ENCODE measurements at places on chromosomes 16 and 17.

DNA sequence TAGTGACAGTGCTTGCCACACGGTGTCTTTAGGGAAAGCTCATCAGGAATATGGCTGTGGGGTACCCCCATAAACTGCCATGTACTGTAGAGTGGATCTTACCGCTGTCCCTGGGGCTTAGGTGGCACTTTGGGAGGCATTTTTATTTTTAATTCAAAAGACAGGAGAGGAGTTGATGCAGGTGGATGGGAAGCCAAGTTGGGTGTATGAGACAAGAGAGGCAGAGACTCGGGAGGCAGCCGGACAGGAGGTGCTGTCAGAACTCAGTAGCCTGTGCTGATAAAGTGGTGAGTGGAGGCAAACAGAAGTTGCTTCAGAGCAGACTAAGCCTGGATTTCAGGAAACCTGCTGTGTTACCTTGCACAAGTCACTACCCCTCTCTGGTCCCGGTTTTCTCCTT lies 185.9 kb downstream of the TMEM132E start:
- DNase-seq, result peak; percentile 45

GRCh38 chr17:58112970-58113631 lies 29.9 kb downstream of the DYNLL2 start:
- no peak for DNase-seq

GRCh38 chr16:28616636-28617035 lies 6.8 kb upstream of the SULT1A1 start:
- peak; percentile 24 for DNase-seq

DNA sequence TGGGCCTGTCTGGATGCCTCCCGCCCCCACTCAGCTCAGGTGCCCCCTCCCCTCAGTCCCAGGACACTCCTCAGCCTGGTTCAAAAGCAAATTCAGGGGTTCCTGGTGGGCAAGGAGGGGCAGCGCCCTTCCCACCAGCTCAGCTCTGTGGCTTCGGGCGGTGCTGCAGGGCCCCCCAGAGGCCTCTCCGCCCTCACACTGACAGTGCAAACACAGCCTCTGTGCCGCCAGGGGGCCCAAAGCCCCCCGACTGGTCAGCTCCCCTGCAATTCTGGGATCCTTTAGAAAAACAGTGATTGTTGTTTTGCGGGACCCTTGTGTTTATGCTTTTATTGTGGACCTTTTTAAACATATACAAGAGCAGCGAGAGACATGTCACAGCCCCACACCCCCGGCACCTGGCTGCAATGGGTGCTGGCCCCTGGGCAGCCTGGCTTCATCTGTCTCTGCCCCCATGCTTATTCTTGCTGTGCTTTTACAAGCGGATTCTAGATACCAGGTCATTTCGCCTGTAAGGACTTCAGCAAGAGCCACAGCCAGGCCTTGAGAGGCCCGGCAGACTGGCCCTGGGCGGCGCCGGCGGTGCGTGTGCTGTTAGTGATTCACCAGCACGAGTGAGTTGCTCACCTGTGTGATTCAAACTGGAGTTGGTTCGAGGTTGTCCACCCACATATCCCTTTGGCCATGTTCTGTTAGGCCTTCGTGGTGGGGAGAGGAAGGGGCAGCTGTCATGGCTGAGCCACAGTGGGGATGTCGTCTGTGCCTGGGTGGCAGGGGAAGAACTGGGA lies 21.2 kb downstream of the ZNF469 start:
- no peak for DNase-seq

GRCh38 chr17:74211912-74212208 lies 1.5 kb upstream of the TTYH2 start:
- no peak for DNase-seq

GRCh38 chr17:10733666-10734065 lies 3.8 kb upstream of the TMEM220 start:
- DNase-seq, result peak; percentile 41

DNA sequence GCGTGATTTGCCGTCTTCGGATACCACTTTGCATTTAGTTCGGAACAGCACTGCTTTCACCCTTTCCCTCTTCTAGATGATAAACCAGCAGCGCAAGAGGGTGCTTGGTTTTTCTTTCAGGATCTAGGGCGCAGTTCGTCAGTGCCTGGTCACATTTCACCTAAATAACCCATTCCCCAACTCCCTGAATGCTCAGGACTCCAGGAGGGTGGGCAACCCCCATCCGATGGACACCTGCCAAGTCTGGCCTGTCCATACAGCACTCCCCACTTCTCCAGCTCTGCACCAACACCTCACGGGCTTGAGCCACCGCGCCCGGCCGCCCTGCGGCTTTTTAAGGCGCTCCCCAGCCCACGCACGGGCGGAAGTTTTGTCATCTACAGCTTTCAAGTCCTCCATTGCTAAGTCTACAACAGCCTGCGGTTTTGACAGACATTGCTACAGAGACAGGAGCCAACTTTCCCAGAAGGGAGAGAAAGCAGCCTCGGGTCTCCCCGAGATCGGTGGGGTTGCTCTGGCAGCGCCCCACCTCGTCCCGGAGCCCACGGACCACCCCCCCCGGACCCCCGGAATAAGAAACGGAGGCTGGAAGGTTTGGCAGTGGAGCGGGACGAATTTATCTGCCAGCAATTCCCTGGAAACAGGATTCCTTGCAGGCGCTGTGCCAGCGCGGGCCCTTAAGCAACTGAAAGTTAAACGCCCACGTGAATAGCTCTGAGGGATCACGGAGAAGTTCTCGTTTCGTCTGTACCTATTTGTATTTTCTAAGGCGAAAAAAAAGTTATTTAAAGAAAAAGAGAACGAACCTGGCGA lies 38.6 kb upstream of the SLFN13 start:
- DNase-seq, result no peak

DNA sequence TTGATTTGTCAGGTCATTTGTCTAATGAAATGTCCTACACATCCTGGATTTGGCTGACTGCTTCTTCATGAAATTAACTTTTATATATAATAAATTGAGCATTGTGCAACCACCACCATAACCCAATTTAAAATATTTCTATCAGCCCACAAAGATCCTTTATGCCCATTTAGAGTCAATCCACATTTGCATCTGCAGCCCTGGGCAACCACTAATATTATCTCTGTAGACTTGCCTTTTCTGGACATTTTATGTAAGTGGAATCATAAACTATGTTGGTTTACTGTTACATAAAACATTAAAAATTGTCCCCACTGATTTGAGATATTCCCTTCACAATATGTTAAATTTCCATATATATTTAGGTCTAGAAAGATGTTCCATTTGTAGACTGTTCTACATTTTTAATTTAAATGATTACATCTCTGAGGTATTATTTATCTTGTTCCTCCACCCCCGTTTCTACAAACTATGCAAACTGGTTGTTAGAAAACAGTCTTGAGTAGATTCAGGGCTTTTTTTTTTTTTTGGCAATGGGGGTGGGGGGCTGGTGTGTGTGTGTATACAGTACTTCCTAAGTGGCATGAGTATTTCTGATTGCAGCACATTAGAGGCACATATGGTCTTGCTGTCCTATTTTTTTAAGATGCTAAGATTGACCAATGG lies 16.7 kb downstream of the RFWD3 start:
- DNase-seq, result no peak

DNA sequence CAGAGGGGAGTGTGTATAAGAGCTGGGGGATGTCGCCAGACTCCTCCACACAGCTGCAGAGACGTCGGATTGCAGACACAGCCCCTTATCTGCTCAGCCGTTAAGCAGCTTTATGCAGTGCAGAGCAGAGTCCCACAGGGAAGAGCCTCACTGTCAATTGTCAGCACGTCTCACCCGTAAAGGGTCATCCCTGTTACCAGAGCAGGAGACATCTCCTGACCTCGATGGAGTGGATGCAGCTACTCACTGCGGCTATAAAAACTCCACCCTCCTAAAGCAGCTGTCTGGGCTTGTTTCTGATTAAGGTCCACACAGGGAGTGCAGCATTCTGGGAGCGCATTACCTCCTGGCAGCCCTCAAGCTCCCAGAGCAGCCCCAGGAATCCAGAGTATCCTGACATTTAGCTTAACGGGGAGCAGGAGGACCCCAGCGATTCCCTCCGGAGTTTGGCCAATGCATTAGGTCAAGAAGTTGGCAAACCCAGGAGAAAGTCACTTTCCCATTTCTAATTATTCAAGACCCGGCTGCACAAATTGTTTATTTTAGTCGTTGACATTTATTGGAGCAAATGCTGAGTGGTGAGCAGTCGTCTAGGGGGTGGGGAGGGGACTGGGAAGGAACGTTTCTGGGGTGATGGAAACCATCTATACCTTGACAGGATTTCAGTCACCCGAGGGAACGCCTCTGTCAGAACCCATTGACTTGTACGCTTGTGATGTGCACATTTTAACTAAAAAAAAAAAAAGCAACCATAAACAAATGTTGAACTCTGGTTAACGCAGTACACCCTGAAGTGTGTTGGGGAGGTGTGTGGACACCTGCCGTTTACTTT lies 100.0 kb upstream of the ZNF469 start:
- no peak for DNase-seq

DNA sequence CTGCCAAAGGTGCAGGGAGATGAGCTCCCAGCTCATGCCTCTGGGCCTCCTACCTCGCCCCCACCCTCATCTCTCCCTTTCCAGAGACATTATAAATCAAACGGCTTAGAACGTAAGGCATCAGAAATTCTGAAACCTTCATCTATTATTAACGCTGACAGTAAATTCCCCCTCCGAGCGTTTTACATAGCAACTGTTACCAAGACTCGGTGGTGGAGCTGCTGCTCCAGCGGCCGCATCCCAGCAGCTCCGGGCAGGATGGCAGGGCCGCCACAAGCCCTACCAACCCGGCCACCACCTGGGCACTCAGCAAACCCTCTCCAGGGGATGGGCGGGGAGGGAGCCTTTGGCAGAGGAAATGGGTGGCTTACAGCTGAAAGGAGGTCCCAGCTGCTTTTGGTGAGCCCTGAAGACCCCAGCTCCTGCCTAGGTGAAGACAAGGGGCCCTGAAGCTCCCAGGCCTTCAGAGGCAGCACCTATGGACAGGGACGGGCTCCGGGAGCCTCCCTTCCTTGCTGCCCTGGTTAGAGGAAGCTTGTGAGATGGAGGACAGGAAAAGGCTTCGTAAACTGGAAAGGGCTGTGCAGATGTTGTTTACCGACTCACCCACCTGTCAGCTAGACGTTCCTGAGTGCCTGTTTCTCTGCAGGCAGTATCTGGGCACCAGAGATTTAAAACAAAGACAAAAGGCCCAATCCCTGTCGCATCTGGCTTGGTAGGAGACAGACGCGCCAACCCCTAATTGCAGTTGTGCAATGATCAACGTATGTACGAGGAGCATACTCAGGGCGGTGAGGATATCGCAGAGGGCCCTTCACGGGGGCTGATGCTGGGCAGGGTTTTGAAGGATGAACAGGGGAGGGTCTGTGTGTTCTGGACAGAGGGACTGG lies 76.9 kb downstream of the RAI1 start:
- no peak for DNase-seq

DNA sequence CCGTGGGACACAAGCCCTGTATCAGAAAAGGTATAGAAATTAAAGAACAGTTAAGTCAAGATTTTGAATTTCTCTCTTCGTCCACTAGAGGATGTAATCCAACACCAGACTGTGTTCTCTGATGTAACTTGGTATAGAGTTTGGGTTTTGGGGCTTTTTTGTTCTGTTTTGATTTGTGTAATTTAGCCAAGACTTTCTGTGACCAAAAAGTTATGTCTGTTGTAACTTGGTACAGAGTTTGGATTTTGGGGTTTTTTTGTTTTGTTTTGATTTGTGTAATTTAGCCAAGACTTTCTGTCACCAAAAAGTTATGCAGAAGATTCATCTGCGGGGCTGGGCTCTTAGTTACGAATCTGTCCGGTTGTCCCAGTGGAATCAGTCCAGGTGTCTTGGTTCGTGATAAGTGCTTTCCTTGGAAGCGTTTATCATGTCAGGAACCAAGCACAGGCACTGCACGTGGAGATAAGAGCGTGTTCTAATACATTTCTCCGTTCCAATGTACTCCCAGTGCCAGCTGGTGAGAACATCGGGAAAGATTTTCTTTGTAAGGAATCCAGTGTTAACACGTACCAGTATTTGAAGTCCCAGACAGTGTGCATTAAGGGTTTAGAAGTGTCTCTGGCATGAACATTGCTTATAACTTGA lies 44.1 kb upstream of the SEC14L1 start:
- DNase-seq, result no peak

- DNase-seq, result no peak
Measured at GRCh38 chr16:68627951-68628425, 17.1 kb upstream of the CDH3 start.

GRCh38 chr16:2856686-2857450 lies 1.1 kb downstream of the PRSS22 start:
- DNase-seq, result no peak

GRCh38 chr16:69909760-69910159 lies 41.4 kb upstream of the CLEC18A start:
- DNase-seq, result no peak

DNA sequence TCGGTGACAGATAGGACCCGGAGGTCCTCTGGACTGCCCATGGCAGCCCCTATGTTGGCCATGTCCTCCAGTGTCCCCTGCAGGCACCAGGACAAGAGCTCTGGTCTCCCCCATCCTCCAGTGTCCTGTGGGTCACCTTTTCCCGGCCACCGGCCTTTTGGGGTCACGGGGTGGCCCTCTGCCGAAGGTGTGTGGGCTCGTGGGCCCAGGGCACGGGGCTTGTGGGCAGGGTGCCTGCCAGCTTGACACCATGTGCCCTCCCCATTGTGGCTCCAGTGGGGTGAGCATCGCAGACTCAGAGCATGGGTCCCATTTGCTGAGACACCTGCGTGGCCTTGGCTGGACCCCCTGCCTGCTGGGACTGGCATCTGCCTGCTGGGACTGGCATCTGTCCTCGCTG lies 18.1 kb downstream of the GSE1 start:
- no peak for DNase-seq
